ENCODE measurements at places on chromosomes 7 and 10.

GRCh38 chr10:22230158-22230833 lies 12.5 kb upstream of the EBLN1 start:
- no peak for DNase-seq

GRCh38 chr7:50805447-50806125 lies 22.9 kb upstream of the GRB10 start:
- no peak for DNase-seq

- no peak for DNase-seq
Measured at GRCh38 chr10:17244700-17245365, 16.8 kb downstream of the VIM start.

DNA sequence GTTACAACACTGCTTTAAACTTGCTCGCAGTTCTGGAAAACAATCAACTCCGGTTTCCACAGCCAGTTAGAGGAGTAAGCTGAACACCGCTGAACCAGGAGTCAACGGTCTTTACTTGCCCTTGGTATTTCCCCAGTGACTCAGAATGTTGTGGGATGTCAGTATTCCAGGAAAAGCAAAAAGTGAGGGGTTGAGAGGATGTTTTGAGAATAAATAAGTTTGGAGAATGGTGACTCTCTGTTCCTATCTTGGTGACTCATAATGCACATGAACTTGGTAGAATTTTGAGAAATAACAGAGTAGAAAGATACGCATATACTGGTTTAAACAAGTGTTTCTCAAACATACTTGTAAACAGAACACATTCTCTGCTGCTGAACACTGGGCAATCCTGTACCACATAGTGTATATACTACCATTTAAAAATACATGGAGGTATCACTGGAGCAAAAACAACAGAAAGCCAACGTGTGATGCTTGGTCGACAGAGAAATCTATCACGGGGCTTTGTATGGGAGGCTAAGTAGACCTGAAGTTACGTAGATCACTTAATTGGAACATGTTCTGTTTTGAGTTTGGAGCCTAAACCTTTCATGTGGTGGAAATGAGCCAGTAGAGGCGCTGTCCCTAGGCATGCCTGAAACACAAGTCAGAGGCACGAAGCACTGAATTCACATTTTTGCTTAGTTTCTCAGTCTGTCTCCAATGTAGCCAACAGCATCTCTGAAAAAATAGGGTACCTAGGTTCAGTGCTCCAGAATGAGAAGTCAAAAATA lies 534.3 kb downstream of the PARD3 start:
- no peak for DNase-seq

- no peak for DNase-seq
Measured at GRCh38 chr7:47370461-47371042, 211.4 kb downstream of the TNS3 start.

DNA sequence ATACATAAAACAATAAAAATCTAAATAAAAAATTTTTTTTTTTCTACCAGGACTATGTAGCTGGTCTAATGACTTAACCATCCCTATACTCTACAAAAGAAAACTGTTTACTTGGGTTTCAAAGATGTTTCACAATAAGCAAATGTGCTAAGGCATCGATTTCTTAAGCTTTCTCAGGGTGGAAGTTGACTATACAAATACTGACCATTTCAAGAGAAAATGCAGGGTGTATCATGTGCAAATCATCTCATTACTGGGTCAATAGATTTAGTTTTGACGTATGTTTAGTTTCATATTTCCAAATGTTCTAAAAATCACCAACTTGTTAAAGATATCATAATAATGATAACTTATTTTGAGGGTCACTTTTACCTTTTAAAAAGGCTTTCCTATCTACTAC lies 7.5 kb downstream of the NRP1 start:
- no peak for DNase-seq

- DNase-seq: no peak
Measured at GRCh38 chr7:140060788-140061606, 1.8 kb downstream of the PARP12 start.

GRCh38 chr7:94396037-94396431 lies 1.3 kb downstream of the COL1A2 start:
- DNase-seq: no peak

GRCh38 chr10:118908557-118909256 lies 120.8 kb upstream of the NANOS1 start:
- no peak for DNase-seq

DNA sequence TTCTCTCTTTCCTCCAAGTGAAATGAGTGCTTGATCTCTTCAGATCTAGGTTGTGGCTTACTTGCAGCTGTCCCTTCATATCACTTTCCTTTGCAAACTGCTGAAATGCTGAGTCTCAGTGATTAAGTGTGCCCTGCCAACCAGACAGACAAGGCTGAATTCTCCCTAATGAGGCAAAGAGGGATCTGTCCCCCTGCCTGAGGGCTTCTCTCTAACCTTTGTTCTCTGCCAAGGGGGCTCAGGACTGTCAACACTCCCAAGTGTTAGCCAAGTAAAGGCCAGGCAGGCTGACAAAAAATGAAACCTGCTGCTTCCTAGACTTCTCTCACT lies at the start of gene MSS51:
Gene MSS51, minus strand, starts transcription at position 24 of the 330 bp plus-strand sequence. CDS start 5,277 bp downstream, outside the sequence.
- no peak for DNase-seq

DNA sequence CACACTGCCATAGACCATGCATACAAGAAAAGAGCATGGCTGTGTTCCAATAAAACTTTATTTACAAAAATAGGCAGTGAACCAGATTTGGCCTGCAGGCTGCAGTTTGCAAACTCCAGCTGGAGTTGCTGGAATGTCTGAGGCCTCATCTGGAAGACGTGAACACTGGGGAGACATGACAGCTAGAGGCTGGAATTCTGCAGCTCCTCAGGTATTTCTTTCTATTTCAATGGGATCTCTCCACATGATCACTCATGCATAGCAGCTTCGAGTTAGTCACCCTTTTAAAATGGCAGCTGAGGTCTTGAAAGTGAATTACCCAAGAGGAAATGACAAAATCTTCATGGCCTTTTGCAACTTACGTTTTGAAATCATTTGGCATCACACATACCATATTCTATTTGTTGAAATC lies 52.6 kb upstream of the BET1 start:
- DNase-seq: no peak

- DNase-seq: no peak
Measured at GRCh38 chr7:23291957-23292560, 7.1 kb upstream of the MALSU1 start.

DNA sequence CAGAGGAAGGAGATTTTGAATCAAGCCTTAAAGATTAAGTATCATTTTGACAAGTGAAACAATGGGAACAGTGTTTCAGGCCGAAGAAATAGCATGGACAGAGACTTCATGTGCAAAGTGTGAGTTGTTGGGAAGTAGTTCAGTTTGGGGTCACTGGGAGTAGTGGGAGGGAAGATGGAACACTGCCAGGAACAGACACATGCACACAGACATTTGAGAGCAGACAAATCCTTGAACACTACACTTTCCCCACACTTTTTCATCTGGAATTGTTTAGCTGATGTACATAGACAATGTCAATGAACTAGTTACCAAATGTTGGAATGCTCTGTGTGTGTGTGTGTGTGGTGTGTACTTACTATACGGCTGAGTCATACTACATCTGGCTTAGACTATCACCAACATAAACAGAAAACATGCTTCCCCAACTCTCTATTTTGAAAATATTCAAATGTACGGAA lies 52.4 kb upstream of the LRRC17 start:
- no peak for DNase-seq

- peak; percentile 53 for DNase-seq
Measured at GRCh38 chr10:110353244-110354119, 48.8 kb upstream of the SMNDC1 start.

DNA sequence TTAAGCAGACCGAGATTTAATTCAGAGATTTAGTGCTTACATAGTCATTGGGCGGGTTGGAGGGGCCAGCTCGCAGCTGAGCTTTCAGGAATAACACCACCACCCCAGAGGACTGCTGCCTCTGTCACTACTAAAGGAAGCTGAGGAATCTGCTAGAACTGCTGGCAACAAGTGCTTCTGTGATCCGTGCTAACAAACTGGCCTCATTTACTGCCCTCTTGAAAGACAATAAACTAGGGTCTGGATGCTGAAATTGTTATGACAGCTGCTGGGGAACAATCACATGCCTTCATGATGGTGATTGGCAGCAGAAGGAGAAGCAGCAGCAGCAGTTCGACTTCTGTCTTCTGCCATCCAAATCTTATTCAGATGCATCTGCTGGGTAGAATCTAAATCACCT lies 285.5 kb upstream of the TAC1 start:
- DNase-seq: no peak

DNA sequence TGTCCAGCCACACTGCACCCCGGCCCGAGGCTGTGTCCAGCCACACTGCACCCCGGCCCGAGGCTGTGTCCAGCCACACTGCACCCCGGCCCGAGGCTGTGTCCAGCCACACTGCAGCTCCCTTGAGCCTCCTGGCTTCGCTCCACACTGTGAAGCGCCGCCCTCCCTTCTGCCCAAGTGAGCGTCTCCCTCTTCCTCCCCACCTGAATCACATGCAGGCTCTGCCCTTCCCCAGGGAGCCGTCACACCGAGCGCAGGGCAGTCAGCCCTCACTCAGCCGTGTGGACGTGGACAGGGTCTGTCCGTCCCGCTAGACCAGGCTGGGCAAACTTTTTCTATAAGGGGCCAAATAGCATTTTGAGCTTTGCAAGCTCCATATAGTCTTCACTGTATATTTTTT lies 27.6 kb downstream of the CFAP46 start:
- DNase-seq: no peak

- DNase-seq: no peak
Measured at GRCh38 chr7:3688071-3688470, 387.0 kb downstream of the SDK1 start.

- DNase-seq: no peak
Measured at GRCh38 chr7:128830231-128831177, at the start of gene FLNC. Gene FLNC, plus strand, starts transcription at chr7:128830406. Its CDS starts 232 bp downstream, at chr7:128830638.

DNA sequence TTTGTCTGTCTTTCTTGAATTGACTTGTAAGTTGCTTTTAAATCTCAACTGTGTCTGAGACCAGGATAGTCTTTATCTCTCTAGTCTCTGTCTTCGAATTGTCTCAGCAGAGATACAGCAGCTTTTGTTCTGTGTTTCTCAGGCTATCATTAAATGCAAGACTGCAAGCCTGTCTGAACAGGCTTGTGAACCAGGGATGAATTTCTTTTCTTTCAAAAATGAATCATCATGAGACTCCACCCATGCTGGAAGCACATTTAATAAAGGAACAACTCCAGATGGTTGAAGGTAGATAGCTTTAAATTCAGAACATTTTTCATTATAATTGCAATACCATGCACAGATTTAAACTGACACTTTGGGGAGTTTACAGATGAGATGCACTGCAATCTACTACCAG lies 155.9 kb downstream of the SEC23IP start:
- no peak for DNase-seq

DNA sequence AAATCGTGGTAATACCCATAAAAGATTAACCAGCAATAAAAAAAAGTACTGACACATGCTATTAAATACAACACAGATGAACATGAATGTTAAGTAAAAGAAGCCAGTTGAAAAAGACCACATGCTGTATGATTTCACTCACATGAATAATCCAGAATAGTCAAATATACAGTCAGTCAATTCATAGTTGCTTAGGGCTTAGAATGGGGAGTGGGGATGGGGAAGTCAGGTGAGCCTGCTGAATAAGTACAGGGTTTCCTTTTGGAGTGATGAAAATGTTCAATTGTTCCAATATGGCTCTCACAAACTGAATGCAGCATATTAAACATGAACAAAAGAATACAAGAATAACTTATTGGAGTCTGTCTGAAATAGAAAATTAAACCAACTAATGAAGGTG lies 1.8 kb downstream of the COA1 start:
- no peak for DNase-seq

- DNase-seq: no peak
Measured at GRCh38 chr10:35998026-35998425, 355.9 kb upstream of the FZD8 start.

DNA sequence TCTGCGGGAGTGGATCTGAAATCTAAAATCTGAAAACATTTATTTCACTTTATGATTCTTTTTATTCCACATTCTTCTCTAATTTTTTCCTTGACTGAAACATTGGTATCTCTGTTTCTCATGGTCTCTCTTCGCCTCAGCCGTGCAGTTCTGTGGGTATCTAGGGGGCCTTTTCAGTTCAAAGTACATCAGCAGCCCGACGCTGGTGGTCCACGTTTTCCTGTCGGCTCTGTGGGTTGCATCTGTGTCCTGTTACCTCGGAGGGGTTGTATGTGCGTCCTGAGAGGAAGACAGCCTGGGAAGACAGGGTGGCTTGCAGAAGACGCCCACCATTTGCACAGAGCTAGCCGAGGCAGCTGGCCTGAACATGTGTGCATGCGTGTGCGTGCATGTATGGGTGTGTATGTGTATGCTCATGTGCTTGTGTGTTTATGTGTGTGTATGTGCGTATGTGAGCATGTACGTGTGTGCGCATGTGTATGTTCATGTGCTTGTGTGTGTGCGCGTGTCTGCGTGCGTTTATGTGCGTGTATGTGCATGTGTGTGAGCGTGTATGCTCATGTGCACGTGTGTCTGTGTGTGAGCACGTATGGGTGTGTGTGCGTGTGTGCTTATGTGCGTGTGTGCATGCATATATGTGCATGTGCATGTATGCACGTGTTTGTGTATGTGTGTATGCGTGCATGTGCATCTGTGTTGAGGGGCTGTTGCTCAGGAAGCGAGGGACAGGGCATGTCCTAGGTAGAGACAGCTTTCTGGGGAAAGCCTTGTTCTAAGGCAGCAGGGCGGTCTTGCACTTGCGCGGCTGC lies 211.8 kb downstream of the ADARB2 start:
- DNase-seq: no peak

DNA sequence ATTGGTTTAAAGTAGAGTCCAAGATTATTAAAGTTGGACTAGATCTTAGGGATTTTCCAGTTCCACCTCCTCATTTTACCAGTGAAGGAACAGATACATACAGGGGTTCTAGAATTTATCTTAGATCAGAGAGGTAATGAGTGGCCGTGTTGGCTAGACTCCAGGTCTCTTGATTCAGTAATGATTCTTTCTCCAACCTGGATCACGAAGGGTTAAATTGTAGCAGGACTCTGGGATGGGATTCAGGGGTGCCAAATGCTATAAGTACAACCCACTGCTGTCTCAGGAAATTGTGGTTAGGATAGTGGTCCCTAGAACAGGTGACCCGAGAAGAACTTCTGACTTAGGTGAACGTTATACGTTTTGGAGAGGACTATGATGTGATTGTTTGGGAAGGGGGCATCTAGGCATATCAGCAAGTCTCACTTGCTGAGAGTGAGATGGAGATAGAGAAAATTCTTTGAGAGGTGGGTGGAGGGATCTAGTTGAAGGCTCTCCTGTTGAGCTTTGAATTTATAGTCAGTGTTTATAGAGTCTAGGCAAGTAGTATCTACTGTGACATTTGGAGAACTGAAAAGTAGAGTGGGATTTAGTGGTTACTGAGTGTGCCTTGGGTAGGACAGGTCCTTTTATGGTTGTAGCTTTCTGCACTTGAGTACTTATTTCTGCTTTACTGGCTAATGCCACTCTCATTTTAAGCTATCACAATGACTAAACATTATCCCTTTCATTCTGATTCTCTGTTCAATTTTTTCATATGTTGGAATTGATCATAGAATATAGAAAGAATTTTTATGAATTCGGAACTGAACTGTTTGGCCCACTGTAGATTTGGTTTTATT lies 58.3 kb downstream of the ST7 start:
- DNase-seq: no peak

GRCh38 chr10:25232204-25232603 lies 57.4 kb downstream of the GPR158 start:
- no peak for DNase-seq

- no peak for DNase-seq
Measured at GRCh38 chr10:7003831-7004395, 406.9 kb downstream of the SFMBT2 start.

Data from activated T-helper 9 cell treated with anti-CD3 and anti-CD28 coated beads, Interleukin-2, amount 50 U/mL, for 16 hours (primary cell).